ENCODE measurements at places on chromosomes 16 and 17.

- DNase-seq = no peak
Measured at GRCh38 chr17:61254904-61255303, 144.7 kb upstream of the TBX2 start.

DNA sequence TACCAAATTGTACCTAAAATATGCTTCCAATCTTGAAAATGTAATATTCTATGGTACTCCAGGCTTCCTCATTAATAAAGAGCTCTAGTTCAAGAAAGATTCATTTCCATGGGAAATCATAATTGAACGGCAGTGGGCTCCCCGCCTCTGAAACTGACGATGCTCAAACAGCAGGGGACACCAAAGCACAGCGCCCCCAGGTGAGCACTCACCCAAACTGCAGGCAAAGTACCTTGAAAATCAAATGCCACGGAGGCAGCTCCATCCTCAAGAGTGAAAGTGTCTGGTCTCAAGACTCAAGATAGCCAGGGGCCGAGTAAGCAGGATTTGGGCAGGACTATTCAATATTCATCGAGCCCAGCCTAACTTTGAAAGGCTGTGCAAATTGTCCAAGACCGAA lies 217.4 kb upstream of the TNRC6C start:
- peak; percentile 63 for DNase-seq

GRCh38 chr16:80380514-80380913 lies 160.3 kb upstream of the DYNLRB2 start:
- DNase-seq = no peak

DNA sequence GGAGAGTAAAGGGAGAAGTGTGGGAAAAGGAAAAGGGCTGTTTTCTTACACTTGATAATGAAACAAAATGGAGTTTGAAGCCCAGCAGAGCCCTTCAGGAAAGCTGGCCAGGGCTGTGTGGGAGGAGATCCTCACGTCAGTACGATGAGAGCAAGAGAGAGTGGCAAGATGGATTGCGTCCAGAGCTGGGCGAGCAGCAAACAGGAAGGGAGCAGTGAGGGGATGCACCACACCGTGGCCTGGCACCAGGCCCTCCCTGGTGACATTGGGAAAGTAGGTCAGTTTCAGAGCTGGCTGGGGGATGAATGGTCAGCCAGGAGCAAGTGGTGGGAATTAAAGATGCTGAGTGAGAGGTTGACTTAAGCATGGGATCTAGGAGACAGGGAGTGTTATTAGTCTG lies 273.6 kb downstream of the GRIN2A start:
- DNase-seq = no peak

DNA sequence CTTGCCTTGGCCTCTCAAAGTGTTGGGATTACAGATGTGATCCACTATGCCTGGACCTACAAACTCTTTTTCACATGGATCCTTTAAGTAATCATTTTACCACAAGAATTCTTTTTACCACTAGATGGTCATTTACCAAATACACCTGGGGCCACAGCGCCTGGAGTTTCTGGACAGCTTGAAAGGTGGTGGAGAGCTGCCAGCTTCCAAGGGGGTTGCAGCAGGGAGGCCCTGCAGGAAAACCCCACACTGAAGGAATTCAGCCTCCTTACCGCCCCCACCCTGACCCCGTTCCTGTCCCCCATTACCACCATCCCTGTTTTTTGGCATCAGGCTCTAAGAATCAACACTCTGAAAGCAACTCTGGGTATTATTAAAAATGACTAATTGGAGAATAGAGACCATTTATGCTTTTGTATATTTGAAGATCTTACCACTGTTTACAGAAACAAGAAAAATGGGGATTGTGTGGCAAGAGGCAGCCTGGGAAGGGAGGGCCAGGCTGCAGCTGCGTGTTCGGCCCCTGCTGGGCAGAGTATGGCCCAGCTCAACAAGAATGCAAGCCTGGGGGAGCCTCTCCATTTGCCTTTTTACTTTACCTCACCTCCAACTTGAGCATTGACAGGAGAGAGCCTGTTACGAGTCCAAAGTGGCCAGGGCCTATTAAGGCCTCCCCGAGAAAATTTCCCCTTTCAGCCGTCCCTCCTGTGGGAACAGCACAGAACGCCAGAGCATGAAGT lies 209.9 kb downstream of the ZFHX3 start:
- DNase-seq = no peak

DNA sequence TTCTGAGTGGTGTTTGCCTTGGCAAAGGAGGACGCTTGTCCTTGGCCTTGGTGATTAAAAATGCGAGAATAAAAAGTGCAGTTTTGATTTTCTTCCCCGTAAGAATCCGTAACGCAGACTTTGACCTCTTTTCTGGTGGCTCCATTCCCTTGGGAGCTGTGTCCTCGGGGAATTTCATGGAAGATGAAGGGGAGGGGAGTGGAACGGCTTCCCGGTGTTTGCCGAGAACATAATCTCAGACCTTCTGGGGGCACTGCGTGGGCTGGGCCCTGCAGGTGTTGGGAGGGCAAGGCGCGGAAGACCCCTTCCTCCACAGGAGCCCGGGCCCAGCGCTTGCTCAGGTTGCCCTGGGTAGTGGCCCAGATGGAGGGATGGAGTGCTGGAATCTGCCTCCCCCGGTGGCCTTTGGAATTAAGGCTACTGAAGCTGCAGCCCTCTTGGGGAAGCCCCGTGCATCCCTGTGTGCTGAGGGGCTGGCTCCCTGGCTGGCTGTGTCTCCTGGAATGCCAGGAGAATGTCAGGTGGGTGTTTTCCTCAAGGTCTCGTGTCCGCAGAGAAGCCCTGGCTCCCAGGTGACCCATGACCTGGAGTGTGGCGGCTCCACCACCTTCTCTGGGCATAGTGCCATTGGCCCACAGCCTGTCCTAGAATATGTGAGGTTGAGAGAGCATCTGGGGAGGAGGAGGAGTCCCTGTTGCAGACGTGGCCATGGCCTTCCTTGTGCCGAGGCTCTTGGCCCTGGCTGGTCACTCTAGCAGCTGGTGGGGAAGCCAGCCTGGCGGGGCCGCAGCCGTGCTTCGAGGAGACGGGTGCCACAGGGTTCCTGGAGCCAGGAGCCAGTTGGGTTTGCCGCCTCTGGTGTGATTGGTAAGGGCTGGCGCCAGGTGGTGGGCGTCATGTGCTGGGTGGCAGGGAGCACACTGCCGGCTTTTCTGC lies 3.1 kb downstream of the BAIAP2 start:
- DNase-seq = no peak

DNA sequence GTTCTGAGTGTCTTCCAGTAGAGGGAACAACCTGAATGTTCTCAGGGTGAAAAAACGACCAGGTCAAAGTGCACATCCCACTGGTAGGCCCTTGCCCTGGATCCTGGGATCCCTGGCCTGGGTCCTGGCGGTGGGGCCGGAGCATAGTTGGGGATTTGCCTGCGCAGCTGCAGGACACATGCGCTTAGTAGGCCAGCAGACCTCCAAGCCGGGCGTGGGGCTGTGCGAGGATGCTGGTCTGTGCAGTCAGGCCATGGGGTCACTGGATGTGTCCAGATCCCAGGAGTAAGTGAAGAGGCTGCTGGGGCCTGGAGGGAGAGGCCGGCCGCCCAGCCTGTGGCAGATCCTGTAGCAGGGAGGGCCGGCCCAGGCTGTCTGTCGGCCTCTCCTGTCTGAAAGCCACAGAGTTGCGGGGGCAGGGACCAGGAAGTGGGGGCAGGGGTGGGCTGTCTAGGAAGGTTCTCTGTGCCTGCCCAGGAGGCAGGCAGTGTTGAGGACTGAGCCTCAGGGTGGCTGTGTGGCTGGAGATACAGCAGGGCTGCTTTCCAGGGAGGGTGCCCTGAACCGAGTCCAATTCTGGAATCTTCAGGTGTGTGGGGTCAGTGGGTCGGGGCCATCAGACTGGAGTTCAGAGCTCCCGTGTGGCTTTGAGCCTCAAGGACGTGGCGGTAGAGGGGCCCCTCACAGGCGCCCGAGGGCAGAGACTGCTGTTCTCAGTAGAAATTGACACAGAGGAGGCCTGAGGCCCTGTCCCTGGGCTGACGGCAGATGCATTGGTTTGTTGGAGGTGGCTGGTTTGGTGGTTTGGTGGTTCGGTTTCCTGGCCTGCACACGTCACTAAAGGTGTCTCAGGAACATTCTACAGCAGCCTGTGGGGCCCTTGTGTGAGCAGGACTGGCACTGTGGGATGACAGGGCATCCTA lies 17.2 kb upstream of the NUDT16L1 start:
- peak; percentile 78 for DNase-seq

GRCh38 chr17:45893725-45894021 lies 681 bp upstream of the MAPT start:
- no peak for DNase-seq

GRCh38 chr17:27268394-27269085 lies 25.4 kb upstream of the WSB1 start:
- DNase-seq = no peak

Data from CD4-positive, alpha-beta T cell (primary cell).